ENCODE measurements at places on chromosomes 1 and 21.

- DNase-seq, result no peak
These were observed 2.9 kb upstream of the UMODL1 start for GRCh38 chr21:42068256-42068545.

DNA sequence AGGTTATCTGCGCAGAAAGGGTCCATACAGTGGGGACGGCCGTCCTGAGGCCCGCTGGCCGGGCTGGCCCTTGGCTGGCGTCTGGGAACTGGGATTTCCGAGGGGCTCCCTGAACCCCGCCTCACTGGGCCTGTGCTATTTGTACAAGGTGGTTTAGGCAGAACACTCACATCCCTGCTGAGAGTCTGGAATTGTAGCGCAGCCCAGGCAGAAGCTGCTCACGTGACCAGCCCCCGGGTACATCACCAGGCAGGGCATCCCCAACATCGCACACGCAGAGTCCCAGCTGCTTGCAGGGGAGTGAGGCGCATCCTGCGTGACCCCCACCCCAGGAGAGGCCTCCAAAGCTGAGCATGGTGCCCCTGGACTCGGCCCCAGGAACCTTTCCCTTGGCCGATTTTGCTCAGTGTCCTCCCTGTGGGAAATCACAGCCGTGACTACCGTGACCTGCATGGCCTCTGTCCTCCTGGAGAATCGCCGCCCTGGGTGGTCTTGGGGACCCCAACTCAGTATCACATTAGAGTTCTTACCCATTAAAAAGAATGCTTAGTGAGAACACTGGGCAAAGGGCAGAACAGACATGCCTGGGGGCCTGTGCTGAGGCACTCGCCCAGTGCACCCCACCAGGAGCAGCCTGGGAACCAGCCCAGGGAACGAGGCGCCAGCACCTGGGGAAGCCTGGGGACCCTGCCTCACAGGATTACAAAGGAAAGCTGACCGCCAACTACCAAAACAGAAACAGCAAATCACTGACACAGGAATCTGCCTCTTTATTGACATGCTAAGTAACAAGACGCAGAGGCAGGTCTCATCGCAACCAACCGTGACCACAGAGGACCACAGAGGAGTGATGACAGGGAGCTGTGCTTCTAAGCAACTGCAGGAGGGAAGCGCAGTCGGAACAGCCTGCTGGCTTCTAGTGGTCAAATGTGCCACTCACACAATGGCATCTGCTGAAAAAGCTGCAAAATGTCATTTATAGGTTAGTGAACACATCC, 33.5 kb downstream of the UBE2G2 start:
- no peak for DNase-seq

- no peak for DNase-seq
These were observed 113.9 kb downstream of the ZBTB18 start for GRCh38 chr1:244165021-244165420.

DNA sequence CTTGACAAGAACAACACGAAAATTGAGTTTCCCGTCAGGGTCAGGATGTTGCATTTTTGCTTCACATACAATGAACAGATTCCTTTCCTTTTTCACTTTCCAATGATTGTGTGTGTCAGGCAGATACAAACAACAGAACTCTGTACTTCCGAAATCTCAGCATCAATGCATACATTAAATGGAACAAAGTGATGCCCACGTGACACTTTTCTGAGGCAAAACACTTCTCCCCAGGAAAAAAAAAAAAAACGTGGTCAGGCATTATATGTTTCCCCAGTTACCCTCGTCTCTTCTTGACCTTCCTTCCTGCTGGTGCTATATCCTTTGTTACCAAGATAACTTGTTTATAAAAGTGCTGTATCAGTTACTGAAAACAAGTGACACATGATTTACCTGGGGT, 181.8 kb downstream of the ZNF281 start:
- DNase-seq, result no peak

- peak; percentile 67 for DNase-seq
These were observed 42.2 kb downstream of the CLDN14 start for GRCh38 chr21:36437745-36438128.

DNA sequence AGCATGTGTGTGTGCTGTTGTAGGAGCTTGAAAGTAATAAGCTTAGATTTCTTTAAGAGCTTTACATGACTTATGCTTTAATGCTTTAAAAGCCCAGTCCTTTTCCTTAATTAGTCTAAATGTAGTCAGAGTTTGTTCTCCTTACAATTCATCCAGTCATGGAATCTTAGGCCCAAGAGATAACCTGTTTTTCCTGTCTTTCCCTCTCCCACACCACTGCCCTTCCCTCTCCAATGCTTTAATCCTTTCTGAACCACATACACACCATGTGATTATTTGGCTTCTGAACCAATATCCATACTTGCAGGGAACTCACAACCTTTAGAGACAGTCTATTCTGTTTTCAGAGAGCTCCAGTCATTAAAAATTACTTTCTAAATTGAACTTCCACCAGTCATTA, 37.6 kb downstream of the ALG6 start:
- no peak for DNase-seq

GRCh38 chr1:93042187-93043056, 36.7 kb upstream of the MTF2 start:
- DNase-seq, result no peak

DNA sequence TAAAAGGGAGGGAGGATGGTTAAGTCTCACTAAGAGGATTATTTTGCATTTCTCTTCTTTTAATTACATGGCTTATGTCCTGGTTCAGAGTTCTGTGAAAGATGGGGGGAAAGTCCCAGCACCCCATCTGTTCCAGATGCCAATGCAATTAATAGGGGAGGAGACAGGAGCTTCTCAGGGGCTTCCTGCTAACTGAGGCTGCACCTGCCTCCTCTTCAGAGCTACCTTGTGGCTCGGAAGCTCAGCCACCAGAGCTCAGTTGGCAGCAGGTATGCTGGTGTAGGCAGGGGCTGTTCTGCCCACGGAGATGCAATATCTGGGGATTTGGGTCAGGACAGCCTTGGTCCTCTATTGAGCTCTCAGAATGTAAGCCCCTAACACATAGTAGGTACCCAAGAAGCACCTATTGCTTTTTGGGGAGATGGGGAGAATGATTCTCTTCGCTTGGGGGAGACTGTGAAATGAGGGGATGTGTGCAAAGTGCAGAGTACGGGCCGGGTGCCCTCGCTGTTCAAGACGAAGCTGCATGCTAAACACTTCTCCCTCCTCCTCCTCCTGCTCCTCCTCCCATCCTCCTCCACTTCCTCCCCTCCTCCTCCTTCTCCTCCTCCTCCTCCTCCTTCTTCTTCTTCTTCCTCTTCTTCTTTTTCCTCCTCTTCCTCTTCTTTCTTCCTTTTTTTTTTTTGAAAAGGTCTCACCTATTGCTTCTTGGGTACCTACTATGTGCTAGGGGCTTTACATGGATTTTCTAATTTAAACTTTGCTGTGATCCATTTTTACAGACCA, 279.0 kb downstream of the PTPRU start:
- DNase-seq, result no peak

- DNase-seq, result peak; percentile 77
These were observed 82.3 kb downstream of the NOTCH2 start for GRCh38 chr1:119987112-119987511.

GRCh38 chr1:93395195-93395594, 49.5 kb downstream of the DR1 start:
- DNase-seq, result no peak

- DNase-seq, result no peak
These were observed 16.3 kb upstream of the FOXE3 start for GRCh38 chr1:47399846-47400155.

GRCh38 chr21:33205476-33205875, 24.3 kb upstream of the IFNAR2 start:
- DNase-seq, result no peak

- no peak for DNase-seq
These were observed 7.2 kb upstream of the ETS2 start for GRCh38 chr21:38798481-38798882.

DNA sequence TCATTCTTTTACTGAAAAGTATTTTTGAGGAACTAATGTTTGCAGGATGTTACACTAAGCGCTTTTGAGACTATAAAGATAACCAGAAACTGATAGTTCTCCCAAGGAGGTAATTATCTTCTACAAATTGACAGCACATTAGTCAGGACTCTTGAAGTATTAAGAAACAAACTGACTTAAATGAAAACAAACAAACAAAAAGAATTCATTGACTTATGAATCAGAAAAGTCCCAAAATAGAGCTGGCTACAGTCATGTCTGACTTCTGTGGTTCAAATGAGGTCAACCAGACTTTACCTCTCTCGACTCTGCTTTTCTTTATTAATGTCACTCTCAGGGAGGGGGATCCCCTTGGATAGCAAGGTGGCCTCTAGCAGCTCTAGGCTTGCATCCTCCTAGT, 296.8 kb downstream of the TPR start:
- no peak for DNase-seq

- no peak for DNase-seq
These were observed 27.7 kb upstream of the GUCA2B start for GRCh38 chr1:42125552-42125951.

- DNase-seq, result no peak
These were observed 26.8 kb downstream of the SLC19A1 start for GRCh38 chr21:45515241-45516061.

- no peak for DNase-seq
These were observed 126.3 kb downstream of the HIVEP3 start for GRCh38 chr1:41792485-41792770.

DNA sequence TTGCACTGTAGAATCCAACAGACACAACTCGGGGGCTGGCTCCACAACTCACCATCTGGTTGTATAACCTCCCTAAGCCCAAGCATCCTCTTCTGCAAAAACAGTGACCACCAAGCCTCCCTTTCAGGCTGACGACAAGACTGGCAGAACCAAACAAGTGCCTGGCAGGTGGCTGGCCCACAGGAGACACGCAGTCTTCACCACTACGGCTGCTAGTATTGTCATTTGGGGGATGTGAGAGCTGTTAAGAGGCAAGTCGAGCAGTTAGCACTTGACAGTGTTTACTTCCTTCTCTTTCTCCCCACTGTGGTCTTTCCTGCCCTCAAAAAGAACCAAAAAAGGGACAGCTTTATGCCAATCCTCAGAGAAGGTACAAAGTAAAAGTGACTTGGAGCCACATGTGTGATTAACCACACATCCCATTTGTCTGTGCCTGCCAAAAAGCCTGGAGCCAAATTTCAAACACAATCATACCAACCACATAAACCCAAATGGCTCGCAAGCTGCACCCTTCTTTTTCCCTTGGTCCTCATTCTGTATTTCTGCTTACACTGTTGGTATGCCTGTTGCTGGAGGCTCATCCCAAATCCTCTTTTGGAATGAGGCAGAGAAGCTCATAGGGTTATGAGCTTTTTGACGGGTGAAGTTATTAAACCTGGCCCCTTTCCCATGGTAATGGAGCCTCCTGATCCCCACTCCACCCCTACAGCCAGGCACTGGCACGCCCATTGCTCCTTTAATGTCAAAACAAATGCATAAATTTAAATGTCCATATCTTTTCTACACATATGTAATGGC, 94.1 kb downstream of the TGFBR3 start:
- no peak for DNase-seq

DNA sequence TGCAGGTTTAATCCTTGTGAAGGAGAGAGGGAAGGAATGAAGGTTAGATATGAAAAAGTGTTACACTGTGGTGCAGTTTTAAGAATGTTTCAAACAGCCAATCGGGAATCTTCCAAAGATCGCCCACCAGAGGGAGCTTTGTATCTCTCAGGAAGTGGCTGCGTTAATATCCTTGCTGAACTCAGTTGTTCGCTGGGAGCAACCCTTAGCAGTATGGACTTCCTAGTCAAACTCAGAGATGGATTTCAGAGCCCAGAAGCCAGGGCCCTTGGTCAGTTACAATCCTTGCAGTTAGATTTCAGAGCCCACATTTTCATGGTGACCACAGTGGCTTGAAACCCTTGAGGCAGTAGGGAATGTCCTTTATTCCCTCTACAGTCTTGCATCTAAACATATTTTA, 136.2 kb downstream of the NTNG1 start:
- peak; percentile 66 for DNase-seq

DNA sequence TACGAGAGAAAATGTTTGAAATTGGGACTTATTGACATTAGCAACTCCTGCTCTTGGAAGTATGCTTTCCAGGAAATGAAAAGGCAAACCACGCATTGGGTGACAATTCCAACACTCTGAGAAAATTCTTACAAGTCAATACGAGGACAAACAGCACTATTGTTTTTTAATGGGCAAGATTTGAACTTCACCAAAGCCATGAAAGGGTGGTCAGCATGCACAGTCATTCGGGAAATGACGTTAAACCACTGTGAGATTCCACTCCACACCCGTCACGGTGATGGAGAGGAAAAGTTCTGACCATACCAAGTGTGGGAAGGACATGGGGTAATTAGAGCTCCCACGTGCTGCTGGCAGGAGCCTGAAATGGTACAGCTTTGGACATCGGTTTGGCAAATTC, 12.2 kb upstream of the PRXL2B start:
- no peak for DNase-seq

DNA sequence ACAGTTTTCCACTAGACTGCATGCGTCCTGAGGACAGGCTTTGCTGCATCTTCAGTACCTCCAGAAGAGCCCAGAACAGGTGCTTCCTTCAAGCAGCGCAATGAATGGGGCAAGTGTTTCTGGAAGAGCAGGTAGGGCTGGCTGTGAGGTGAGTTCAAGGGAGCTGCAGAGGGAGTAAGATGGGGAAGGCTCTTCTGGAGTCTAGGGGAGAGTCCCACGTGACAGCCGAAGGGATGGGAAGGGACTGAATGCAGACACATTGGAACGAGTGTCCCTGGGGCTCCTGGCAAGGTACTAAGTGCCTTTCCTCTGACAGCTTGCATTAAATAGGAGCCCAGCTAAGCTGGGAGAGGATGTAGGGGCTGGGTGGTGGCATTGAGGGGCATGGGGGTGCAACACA, 84.2 kb downstream of the FAM78B start:
- DNase-seq, result no peak

DNA sequence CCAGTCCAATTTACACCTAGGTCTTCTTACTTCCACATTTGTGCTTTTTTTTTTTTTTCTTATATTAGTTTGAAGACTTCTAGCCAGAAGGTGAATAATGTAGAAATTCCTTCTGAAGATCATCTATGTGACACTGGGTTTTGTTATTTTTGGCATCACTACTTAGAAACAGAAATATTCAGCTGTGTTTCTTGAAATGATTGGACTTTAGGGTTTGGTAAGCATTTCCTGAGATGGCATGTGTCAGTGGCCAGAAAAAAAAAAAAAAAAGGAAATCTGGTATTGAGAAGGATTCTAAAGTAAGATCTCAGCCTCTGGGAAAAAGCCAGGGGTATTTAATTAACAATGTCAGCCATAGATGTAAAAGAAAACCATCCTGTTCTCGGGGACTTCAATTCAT, 43.4 kb upstream of the LRRC8C start:
- no peak for DNase-seq

GRCh38 chr1:212254853-212255363, 30.3 kb upstream of the PPP2R5A start:
- DNase-seq, result peak; percentile 29

GRCh38 chr1:95196017-95196416, 38.0 kb upstream of the RWDD3 start:
- no peak for DNase-seq

DNA sequence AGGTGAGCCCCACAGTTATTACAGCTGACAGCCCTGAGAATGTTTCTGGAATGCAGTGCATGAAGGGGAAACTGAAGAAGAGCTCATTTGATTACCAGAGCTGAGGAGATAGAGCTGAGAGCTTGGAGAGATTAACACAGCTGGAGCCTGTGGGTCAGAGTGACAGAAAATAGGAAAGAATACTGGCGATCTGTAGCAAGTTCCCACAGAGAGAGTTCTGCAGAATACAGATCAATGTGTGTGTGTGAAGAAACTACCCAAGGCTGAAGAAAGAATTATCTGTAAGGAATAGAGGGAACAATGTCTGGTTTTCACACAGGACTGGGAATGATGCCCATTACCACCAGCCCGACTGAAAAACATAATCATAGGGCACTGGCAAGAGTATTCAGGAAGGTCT, 103.6 kb upstream of the SNX7 start:
- no peak for DNase-seq

GRCh38 chr1:33903210-33903589, 39.3 kb downstream of the HMGB4 start:
- peak; percentile 48 for DNase-seq

Measured in AG20443 (cell line).